ENCODE measurements at places on chromosomes 13 and 19.

- DNase-seq: no peak
These were observed 524.7 kb downstream of the MYO16 start for GRCh38 chr13:109154146-109154545.

DNA sequence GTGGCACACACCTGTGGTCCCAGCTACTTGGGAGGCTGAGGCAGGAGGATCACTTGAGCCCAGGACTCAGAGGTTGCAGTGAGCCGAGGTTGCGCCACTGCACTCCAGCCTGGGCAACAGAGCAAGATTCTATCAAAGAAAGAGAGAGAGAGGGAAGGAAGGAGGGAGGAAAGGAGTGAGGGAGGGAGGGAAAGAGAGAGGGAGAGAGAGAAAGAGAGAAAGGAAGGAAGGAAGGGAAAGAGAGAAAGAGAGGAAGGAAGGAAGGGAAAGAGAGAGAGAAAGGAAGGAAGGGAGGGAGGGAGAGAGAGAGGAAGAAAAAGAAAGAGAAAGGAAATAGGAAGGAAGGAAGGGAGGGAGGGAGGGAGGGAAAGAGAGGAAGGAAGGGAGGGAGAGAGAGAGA, 12.4 kb downstream of the NRTN start:
- no peak for DNase-seq

DNA sequence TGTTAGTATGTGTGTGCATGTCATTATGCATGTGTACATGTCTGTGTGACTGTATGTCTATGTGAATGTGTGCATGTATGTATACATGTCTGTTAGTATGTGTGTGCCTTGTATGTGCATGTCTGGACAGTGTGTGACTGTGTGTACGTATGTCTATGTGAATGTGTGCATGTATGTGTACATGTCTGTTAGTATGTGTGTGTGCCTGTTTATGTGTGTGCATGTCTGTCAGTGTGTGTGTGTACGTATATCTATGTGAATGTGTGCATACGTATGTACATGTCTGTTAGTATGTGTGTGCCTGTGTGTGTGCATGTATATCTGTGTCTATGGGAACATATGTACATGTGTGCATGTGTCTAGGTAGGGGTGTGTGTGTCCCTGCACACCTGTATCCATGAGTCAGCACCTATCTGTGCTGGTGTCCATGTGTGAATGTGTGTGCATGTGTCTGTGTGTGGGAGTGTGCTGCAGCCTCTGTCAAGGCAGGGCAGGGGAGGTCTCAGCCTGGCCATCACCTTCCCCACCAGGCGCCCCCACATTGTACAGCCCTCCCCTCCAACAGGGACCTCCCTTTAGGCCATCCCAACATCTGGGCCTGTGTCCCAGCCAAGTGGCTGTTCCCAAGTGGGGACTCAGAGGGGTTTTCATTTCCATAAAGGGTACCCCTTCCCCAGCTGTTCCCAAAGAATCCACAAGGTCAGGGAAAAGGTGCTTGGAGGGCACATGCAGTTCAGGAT, 4.4 kb downstream of the GAS6 start:
- no peak for DNase-seq

DNA sequence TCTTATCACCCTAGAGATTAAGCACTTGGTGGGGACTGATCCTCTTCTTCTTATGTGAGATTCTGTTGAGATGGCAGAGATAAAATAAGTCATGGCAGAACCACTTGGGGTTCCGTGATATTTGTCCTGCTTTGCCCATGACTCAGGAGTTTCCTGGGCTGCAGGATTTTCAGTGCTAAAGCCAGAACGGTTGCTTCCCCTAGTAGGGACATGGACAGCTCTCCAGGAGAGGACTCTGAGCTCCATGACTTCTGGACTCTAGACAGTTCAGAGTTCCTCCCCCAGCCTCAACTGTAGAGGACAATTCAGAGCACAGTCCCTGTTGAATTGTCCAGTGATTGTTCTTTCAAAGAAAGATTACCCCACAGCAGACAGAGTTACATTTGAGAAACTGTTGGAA, 98.8 kb downstream of the OLFM4 start:
- no peak for DNase-seq

Measured in anterior cingulate cortex (tissue), 58 donors.